ENCODE measurements at places on chromosomes 2 and 18. TPM values are rescaled to one million over a fixed set of nuclear protein-coding genes. Genes with fewer than 3 reads are reported as not detected.

The SLC23A3 gene
- polyA plus RNA-seq: 0.50 TPM

The GALNT14 gene
- polyA plus RNA-seq: 15.6 TPM

The FEV gene
- polyA plus RNA-seq: 0.87 TPM

The COLEC12 gene
- polyA plus RNA-seq: 1.8 TPM

The MC5R gene
- not detected for polyA plus RNA-seq

The NT5DC4 gene
- not detected for polyA plus RNA-seq

The ITPRIPL1 gene
- polyA plus RNA-seq: not detected

The GKN1 gene
- 123 TPM for polyA plus RNA-seq
